Caki2 (cell line): ENCODE measurements at places on chromosomes 6 and 20. TPM values are rescaled to one million over a fixed set of nuclear protein-coding genes. Genes with fewer than 3 reads are reported as not detected.
A peak's percentile ranks its signal among the peaks of the same experiment; 100 is the strongest.

PI3 gene
- total RNA-seq = not detected in 2 replicates

RSPH9 gene
- not detected in 2 replicates for total RNA-seq

HSPA12B gene
- total RNA-seq = not detected in 2 replicates

SYCP2 gene
- total RNA-seq = 16.7 and 23.6 TPM in 2 replicates

STMN3 gene
- total RNA-seq = 70.6 and 73.0 TPM in 2 replicates

PTCRA gene
- not detected in 2 replicates for total RNA-seq

ADTRP gene
- total RNA-seq = not detected in 2 replicates

GPR63 gene
- total RNA-seq = 0.37 and 0.46 TPM in 2 replicates

COX4I2 gene
- total RNA-seq = not detected in 2 replicates

- no peak for DNase-seq
Measured at GRCh38 chr20:50582092-50582491, 71.9 kb downstream of the PTPN1 start.

- no peak for DNase-seq
Measured at GRCh38 chr6:32659856-32660595, 6.4 kb downstream of the HLA-DQB1 start.

DNA sequence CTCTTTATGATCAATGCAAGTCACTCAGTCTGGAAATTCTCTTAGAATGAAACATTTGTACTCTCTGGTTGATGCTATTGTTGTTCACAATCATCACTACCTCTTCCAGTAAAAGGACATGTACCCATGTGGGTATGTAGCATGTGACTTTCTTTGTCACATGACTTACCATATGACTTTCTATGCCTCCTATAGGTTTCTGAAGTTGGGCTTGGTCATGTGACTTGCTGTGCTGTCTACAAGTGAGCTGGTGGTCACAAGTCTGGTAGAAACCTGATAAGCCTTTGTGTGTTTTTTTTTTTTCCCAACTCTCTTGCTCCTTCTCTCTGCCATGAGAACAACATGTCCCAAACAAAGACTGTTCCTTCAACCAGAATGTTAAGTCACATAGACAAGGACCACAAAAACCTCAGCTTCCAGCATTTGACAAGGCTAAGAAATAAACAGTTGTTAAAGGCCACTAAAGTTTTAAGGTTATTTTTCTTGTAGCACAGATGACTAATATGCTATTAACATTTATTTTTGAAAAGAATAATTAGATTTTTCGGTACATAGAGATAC lies 379.2 kb upstream of the SLC35B3 start:
- no peak for DNase-seq

- no peak for DNase-seq
Measured at GRCh38 chr20:50633361-50633760, 58.0 kb downstream of the RIPOR3 start.

DNA sequence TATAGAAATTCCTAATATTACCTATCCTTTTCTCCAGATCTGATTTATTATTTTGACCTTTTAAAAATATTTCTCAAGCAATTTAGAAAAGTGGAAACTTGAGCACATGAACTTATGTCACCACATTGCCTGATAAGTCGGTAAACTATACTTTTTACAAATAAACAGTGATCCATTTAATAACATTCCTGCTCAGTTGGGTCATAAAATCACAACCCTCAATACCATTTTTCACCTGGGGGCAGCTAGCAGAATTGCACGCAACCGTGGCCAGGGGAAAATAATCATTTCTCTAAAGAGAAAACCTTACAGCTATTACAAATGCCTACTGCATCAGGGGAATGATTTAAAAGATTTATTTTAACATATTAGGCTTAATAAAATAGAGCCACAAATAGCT lies 614.5 kb downstream of the PHF3 start:
- DNase-seq = peak; percentile 78

GRCh38 chr6:90154755-90155470 lies 141.7 kb downstream of the BACH2 start:
- no peak for DNase-seq

DNA sequence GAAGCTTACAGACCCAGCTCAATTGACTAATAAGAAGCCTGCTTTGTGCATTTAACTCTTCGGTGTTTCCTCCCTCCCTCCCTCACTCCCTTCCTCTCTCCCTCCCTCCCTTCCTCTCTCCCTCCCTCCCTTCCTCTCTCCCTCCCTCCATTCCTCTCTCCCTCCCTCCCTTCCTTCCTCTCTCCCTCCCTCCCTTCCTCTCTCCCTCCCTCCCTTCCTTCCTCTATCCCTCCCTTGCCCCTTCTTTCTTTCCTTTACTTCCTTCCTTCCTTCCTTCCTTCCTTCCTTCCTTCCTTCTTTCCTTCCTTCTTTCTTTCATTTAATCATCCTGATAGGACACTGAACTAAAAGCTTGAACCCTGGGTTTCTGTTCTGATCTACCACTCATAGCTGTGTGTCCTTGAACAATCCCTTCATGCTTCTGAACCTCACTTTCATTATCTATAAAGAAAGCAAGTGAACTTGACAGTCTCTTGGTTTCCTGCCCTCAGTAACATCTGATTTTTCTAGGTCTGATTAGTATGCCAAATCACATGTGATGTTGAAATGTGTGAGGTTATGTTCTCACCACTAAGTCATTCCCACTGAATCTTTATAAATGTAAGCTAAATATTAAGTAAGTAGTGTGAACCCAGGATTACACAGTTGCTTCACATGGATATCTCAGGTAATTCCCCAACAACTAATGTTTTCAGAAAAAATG lies 132.3 kb upstream of the BMP2 start:
- no peak for DNase-seq

DNA sequence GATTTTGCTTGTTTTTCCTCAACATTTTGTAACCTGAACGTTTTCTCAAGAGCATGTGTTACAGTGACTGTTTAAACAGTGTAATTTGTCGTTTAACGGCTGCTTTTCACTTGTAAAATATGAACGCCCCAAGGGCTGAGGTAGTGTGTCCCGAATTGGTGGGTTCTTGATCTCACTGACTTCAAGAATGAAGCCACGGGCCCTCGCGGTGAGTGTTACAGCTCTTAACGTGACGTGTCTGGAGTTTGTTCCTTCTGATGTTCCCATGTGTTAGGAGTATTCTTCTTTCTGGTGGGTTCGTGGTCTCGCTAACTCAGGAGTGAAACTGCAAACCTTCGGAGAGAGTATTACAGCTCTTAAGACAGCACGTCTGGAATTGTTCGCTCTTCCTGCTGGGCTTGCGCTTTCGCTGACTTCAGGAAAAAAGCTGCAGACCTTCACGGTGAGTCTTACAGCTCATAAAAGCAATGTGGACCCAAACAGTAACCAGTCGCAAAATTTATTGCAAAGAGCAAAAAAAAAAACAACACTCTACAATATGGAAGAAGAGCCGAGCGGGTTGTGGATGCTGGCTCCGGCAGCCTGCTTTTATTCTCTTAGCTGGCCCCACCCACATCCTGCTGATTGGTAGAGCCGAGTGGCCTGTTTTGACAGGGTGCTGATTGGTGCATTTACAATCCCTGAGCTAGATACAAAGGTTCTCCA lies 25.1 kb upstream of the TRIM27 start:
- DNase-seq = peak; percentile 41

- DNase-seq = no peak
Measured at GRCh38 chr6:77879527-77879926, 226.7 kb downstream of the MEI4 start.

DNA sequence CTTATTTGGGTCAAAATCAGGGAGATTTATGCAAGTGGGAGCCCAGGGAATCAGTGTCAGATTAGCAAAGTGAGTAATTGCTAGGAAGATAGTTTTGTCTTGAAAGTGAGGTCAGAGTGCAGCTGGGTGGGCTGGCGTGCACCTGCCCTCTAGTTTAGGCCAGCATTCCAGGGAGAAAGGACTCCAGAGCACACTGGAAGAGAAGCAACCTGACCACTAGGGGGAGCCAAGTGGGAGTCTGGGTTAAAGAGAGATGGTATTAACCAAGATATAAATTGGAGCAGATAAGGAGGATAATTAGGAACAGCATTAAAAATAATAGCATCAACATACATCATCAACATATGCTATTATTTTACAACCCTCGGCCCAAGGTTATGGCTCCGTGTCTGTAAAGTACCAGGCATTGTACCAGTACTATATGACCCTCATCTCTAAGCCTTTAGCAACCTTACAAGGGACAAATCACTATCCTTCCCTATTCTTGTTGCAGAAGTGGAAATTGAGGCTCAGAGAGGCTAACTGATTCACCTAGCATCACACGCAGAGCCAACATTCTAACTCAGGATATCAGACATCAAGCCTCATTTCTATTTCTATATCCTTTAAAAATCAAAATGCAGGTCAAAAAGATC lies 57.8 kb downstream of the SLC2A10 start:
- DNase-seq = peak; percentile 11

DNA sequence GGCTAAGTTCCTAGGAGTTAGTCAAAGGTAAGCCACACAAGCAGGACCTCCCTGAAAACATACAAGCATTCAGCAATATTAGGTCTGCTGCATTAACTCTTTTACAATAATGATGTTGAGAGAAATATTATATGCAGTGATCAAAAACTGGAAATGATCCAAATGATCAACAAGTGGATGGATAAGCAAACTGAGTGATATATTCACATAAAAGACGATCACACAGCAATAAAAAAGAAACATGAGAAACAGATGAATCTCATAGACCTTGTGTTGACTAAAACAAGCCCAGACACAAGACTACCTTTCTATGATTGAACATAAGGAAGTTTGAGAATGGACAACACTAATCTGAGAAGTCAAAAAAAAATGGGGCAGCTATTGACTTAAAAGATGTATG lies 39.9 kb downstream of the LMBRD1 start:
- no peak for DNase-seq

GRCh38 chr6:11366183-11366933 lies 133.9 kb upstream of the NEDD9 start:
- no peak for DNase-seq

DNA sequence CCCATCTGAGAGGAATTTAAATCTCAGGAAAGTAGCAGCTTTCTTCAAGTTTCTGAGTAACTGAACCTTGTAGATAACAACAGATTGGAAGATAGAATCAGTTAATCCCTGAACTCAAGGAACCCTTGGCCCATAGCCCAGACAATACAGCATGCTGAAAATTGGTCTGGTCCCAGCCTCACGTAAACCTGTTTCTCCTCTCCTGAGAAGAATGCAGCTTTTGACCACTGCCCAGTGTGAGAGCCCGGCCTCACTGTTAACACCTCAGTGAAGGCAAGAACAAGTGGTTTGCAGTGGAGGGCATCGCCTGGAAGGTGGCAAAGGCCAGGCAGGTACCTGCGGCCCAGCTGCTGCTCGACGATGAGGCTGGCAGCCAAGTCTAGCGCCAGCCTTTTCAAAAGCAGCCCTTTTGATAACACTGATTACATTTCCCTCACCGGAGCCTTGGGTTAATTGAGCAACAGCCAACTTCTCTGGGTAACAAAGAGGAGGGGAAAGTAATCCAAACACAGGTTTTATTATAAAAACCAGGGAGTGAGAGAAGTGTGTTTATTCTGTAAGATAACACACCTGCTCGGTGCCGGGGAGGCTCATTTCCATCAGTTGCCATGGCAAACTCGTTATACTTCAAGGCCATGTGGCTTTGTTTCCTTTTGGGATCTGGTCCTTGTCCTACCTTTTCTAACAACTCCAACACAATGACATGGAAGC lies 54.0 kb downstream of the TRAF3IP2 start:
- peak; percentile 59 for DNase-seq

- no peak for DNase-seq
Measured at GRCh38 chr6:37987018-37987417, 167.5 kb downstream of the ZFAND3 start.

GRCh38 chr6:67775333-67775732 lies 859.7 kb upstream of the ADGRB3 start:
- DNase-seq = no peak

DNA sequence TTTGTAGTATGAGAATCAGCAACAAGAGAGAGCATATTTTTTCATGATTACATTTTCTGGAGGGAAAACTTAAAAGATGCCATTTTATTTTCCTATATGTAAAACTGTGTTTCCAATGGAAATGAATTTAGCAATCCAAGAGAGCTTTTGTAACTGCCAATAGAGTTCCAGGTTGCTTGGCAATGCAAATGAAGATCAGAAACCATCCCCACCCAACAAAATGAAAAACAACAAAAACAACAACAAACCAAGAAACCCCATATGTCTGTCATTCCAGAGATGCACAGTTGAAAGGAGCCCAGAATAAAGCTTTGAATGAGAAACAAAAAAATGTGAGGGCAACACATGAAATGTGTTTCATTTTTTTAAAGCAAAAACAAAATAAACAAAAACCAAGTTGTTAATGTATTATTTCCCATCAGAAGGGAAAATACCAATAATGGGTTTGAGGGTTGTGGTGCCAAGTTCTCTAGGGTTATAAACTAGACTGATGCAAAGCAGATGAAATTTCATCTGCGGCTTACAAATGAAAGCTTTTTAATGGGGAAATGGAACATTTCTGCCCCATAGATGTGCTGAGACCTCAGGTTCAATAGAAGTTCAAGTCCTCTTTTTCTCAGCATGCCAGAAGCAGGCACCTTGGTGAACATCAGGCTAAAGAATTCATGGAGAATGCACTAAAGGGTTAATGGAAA lies 121.5 kb upstream of the MCHR2 start:
- no peak for DNase-seq

DNA sequence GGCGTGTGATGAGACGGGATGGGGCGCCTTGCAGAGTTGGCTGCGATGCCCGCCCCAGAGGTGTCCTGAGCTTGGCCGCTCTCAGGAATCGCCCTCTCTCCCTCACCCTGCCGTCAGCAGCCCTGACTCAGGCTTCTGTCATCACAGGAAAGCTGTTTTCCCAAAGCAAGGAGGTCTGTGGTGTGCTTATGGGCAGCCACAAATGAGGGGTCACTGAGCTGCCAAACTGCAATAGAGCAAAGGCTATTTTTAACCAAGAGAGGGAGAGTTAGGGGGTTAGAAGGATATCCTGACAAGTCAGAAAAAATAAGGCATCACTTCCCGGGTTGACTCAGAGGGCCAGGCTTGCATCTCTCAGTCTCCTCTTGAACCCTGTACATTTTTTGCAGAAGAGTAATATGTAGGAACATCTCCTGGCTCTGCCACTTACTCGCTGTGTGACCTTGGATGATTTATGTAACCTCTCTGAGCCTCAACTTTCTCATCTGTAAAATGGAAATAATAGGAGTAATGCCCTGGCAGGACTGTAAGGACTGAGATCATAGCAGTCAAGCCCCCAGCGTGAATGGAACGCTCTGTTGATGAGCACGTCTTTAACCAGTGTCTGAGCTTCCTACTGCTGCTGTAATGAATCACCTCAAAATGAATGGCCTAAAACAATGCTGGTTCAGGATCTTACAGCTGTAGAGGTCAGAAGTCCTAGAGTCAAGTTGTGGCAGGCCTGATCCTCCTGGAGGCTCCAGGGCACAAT lies 181.9 kb downstream of the NFATC2 start:
- peak; percentile 94 for DNase-seq

DNA sequence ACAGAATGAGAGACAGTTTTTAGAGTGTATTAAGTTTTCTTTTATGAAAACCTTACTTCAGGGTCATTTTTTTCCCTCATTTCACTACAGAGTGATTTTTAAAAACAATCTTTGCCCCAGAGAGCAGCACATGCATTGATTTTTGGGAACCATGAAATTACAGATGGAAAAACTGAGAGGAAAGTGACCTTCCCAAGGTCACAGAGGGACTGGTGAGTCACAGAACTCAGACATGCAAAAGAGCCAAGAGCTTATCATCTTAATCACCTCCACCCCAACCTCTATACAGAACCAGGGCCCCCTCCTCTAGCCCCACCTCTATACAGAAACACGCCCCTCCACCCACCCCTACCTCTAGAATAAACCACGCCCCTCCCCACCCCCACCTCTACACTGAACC lies 10.7 kb downstream of the PXMP4 start:
- DNase-seq = no peak

- DNase-seq = no peak
Measured at GRCh38 chr6:329888-330691, 37.8 kb downstream of the DUSP22 start.
